Fibroblast of pulmonary artery (primary cell): ENCODE measurements at places on chromosomes 6 and 20.

- no peak for DNase-seq
Measured at GRCh38 chr6:39226639-39227329, 2.5 kb downstream of the KCNK5 start.

GRCh38 chr6:82025271-82025670 lies 222.3 kb downstream of the IBTK start:
- no peak for DNase-seq

GRCh38 chr6:118705544-118706491 lies 54.4 kb upstream of the CEP85L start:
- DNase-seq: peak; percentile 77

DNA sequence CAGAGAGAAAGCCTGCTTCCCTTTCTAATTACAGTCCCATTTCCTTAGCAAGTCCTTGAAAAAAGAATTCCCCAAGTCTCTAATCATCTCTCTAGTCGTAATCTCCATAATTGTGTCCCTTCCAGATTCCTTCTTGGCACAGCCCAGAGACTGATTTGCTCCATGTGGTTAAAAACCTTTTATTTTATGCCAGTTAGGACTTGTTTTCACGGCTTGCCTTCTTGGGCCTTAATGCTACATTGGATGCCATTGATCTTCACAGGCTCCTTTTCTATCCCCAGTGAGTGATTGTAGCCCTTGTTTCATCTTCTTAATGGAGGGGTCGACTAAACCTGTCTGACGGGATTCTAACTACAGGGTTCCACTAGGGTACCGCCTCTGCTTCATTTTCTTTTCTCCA lies 650.6 kb upstream of the ARID1B start:
- DNase-seq: no peak

DNA sequence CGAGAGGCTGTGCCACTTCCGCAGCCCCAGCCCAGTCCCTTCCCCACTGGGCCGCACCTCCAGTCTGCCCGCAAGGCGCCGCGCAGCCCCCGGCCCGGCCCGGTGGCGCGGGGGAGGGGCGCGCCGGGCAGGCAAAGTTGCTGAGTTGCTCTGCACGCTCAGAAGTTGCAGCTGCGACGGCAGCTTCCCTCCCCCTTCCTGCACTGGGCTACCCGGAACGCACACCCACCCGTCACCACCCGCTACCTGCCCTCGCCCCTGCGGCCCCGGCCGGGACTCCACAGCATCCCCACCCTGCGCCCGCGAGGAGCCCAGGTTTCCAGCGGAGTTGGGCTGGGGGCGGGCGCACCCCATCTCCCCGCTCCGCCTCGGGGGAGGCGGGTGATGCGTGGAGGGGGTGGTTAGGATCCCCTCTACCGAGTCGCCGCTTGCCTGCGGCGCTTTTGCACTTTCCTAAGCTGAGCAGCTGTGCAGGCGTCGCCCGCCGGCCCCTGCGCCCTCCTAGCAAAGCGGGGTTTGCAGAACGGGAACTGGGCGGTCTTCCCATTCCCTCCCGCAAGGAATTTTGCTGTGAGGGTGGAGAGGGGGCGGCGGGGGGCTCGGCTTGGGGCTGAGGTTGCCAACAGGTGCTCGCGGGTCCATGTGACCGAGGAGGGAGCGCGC lies 55.9 kb upstream of the RREB1 start:
- DNase-seq: peak; percentile 21

DNA sequence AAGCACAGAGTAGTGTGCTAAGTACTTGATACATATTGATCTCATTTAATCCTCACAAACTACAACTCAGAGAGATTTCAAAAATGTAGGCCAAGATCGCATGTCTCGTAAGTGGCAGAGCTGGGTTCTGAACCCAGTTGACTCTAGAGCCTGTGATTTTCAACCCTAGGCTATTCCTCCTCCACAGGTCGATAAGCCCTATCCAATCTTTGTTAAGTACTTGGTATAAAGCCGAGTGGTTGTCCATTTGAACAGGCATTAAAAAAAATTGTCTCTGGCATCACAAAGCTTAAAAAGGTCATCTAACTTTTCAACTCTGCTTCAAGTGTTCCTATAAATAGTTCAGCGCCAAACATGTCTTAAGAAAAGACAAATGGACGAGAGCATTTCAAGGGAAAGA lies 37.4 kb downstream of the LYRM4 start:
- DNase-seq: no peak

DNA sequence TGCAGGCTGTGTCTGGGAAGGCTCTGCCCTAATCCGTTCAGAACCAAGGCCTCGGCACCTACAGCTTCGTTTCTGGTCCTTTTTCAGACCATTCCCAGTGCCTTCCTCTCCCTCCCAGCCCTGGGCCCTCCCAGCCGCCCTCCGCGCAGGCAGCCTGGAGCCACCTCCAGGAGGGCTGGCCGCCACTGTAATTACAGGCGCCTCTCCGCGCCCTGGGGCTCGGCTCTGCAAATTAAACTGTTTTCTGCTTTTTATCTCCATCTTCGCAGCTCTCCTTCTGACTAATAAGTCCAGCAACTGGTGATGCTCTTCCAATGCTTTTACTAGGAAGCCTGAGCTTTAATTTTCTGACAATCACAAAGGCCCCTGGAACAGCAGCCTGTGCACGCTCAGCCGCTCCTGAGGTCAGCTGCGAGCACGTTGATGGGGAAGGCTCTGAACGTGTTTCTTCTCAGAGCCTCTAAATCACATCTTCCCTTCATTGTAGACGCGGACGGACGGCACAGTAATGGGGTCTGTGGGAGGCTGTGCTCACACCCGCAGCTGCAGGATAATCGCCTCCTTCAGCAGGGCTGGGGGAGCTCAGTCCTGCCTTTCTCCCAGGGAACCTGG lies 194.6 kb downstream of the DLL1 start:
- DNase-seq: no peak

DNA sequence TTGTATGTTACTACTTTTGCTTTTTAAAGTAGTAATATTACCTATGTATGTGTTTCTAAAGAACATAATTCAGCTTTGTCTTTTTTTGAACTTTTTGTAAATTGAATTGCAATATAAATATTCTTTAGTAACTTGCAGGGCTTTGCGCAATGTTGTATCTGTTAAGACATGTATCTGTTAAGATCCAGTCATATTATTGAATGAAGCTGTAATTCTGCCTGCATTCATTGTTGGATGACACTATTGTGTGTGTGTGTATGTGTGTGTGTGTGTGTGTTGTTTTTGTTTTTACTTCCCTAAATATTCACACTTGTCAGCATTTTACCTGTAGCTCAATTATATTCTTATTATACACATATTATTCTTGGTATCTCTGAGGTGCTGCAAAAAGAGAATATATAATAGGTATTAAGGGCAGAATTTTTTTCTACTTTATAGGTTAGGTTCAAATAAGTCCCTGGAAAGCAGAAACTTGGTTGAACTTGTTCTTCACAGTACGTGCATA lies 164.0 kb downstream of the MEI4 start:
- DNase-seq: no peak

GRCh38 chr6:105616521-105616920 lies 213.6 kb upstream of the PREP start:
- DNase-seq: peak; percentile 8

DNA sequence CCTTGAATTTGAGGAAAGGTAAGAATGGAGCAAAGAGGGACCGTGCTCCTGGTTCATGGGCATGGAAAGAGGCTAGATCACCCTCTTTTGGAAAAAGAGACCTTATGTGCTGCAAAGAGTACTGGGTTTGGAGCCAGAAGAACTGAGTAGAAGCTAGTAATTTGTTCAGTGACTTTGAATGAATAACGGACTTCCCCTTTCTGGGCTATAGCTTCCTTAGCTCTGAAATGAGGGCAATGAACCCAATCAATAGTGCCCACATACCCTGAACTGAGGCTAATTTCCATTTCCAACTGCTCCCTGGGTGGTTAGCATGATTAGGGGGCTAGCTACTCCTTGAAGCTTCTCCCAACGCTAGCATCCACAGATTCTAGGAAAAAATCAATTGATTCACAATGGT lies 121.4 kb downstream of the UNC5CL start:
- DNase-seq: no peak

DNA sequence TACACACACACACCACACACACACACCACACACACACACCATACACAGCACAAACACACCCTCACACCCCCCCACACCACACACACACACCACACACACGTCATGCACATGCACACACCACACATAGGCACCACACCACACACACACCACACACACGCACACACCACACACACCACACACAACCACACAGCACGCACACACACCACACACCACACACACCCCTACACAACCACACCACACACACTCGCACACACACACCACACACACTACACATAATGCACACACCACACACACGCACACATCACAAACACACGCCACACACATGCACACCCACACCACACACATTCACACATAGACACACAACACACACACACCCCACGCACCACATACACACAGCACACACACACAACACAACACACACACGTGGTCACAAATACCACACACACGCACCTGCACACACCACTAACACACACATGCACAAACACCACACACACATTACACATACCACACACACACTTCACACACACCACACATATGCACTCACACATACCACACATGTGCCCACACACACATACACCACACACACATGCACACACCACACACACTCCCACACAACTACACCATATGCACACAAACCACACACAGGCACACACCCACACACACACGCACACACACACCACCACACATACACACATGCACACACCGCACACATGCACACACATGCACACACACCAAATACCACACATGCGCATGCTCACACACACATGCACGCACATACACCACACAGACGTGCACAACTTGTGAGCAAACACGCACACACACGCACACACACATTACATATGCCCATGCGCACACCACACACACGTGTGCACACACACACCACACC lies 9.4 kb upstream of the ACSS1 start:
- no peak for DNase-seq

GRCh38 chr6:33271117-33271467 lies 584 bp downstream of the VPS52 start:
- DNase-seq: peak; percentile 24

GRCh38 chr6:24910961-24911725 lies 24.6 kb downstream of the RIPOR2 start:
- peak; percentile 49 for DNase-seq

- DNase-seq: no peak
Measured at GRCh38 chr6:62265906-62266525, 20.0 kb downstream of the KHDRBS2 start.

- DNase-seq: no peak
Measured at GRCh38 chr6:37155394-37156312, 14.3 kb upstream of the PIM1 start.

DNA sequence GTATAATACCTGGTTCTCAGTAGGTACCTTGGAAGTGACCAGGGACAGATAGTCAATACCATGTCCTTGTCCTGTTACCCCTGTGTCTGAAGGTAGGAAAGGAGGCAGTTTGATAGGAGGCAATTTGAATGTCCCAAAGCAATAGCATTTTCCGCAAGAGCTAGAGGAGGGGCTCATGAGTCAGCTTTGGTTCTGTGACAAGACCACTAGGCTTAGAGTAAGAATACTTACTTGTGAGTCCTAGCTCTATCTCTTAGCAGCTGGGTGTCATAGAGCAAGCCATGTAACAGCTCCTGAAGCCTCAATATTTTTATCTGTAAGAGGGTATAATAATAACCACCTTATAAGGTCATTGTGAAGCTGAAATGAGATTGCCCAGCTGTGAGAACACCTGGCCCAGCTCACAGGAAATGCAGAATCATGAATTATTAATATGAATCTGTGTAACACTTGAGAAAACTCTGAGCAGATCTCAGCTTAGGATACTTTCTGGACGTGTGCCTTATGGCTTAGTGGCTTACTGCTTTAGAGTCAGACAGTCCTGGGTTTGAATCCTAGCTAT lies 58.6 kb downstream of the DAAM2 start:
- peak; percentile 20 for DNase-seq

DNA sequence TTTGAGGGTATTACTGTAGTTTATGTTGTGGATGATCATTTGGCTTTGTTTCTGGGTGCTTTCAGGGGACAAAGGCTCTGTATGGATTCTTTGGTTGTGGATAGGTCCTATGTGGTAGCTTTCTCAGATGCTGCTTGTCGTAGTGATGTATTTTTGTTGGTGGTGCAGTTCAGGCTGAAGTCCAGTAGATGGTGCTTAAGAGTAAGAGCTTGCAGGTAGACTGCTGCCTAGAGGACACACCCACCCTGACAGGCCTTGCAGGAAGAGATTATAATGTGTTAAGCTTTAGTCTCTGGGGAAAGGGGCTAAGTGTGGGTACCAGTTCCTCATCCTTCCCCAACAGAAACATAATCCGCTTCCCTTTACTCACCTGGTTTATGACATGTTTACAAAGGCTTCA lies 62.6 kb upstream of the ADGRB3 start:
- DNase-seq: peak; percentile 35

DNA sequence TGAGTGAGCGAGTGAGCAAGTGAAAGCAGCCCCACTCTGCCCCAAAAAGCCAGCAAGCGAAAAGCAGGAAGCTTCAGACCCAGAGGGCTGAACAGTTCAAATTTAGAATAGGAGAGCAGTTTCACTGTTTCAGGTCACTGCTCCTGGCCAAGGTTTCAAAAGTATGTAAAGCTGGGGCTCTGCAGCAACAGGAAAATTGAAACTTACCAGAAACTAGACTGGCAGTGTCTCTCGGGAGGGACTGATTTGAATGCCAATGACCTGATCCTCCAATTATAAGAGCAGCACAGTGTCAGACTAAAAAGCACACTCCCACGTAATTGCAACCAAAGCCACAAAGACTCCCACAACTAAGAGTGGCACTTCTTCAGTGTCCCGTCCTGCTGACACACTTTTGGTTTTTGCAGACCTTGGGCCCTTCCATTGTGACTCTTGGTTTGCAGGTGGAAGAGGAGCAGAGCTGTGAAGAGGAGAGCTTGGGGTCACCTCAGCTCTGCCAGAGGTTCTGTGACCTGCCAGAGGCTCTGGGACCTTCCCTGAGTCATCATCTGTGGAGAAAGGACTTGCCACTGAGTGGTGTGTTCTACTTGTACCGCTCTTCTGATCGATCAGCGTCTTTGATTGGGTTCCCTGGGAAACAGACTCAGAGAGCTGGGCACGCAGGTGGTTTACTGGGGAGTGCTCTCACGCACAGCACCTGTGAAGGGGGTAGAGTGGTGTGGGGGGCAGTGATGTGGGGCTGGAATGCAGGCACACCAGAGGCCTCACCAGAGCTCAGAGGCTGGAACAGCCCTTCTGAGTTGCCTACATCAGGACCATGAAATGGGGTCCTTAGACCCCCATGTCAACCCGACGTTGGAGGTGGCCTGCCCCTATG lies 52.7 kb upstream of the PTGIS start:
- no peak for DNase-seq

GRCh38 chr6:130322673-130323268 lies 43.0 kb upstream of the TMEM200A start:
- DNase-seq: peak; percentile 84

- DNase-seq: no peak
Measured at GRCh38 chr6:125233202-125233601, 68.6 kb downstream of the HDDC2 start.

DNA sequence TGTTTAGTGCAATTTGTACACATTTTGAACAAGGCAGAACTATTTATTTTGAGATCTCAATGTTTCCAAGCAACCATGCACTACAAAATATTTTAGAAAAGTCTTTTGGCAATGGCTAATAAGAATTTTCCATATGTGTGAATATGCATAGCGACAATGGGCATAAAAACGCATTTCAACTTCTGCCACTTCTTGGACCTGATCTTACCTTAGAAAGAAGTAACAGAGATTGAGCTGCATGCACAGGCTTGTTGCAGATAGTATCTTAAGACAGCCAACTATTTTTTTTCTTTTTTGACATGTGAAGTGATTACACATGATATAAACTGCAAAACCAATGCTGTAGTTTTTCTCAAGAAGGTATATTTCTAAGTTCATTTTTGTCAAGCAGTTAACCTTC lies 210.4 kb upstream of the PHACTR1 start:
- DNase-seq: no peak

- DNase-seq: peak; percentile 65
Measured at GRCh38 chr6:116111552-116112528, 11.2 kb downstream of the NT5DC1 start.

- DNase-seq: no peak
Measured at GRCh38 chr20:13312300-13312699, 91.2 kb downstream of the ISM1 start.
